BE2C (cell line): ENCODE measurements at places on chromosomes 7 and 10.
A peak's percentile ranks its signal among the peaks of the same experiment; 100 is the strongest.

DNA sequence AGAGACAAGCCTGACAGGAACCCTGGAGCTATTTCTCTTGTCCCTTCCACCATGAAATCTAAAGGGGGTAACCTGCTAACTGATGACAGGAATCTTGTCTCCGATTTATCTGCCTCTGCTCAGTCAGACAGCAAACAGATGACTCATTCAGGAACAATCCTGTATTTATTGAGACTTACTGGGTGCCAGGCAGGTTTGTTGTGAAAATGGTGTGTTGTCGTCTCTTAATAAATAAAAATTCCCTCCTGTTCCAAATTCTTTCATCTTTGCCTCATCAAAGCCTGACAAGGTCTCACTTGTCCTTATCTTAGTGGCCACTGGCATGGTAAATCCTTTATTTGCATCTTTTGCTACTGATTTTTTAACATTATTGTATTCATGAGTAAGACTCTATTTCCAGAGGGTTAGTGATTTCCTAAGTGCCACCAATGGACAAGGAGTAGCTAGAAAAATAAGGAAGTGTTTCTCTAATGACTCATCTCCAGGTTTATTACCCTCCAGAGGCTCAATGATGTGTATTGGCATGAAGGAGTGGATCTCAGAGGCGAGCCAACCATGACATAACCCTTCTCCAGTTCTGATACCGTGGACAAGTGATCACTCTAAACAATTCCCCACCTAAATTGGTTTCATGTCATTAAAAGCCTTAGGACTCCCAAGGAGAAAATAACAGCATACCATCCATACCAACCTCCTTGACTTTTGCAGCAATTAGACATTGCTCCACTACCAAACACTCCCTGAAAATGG, 724.0 kb downstream of the GRID1 start:
- DNase-seq: no peak

GRCh38 chr7:133912916-133913697, 214.0 kb upstream of the LRGUK start:
- DNase-seq: no peak

DNA sequence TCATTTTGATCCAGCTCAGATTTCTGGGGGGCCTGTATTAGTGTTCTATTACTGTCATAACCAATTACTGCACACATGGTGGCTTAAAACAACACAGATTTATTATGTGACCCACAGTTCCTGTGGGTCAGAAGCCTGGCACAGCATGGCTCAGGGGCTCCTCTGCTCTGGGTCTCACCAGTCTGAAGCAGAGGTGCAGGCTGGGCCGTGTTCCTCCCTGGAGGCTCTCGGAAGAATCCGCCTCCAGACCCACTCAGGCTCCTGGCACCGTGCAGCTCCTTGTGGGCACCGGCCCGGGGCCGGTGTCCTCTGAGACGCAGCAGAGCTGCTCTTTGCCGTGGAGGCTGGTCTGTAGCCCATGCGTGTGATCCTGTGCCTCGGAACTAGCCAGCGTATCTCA, 61.5 kb downstream of the RAMP3 start:
- DNase-seq: no peak

- peak; percentile 49 for DNase-seq
Measured at GRCh38 chr7:5139998-5140397, 50.0 kb upstream of the WIPI2 start.

GRCh38 chr7:130849604-130850003, 115.6 kb upstream of the KLF14 start:
- DNase-seq: no peak

- peak; percentile 19 for DNase-seq
Measured at GRCh38 chr10:117896517-117896916, 150.2 kb downstream of the RAB11FIP2 start.
